ENCODE measurements at places on chromosomes 5 and 9. TPM values are rescaled to one million over a fixed set of nuclear protein-coding genes. Genes with fewer than 3 reads are reported as not detected.

Gene TNC
- total RNA-seq = 0.60 TPM

Gene ADAMTS12
- total RNA-seq = not detected

Gene FAM78A
- total RNA-seq = 52.8 TPM

Gene DMRTA1
- not detected for total RNA-seq

Gene PCDHB2
- not detected for total RNA-seq

Gene APBA1
- 2.4 TPM for total RNA-seq

Gene CCDC187
- not detected for total RNA-seq

Gene COL5A1
- total RNA-seq = not detected

Gene LEAP2
- total RNA-seq = 3.9 TPM

Gene SMIM3
- total RNA-seq = 12.8 TPM

Gene PHAX
- 52.9 TPM for total RNA-seq

Gene TCF7
- 77.2 TPM for total RNA-seq

Gene CCDC152
- total RNA-seq = 4.3 TPM

Gene PFN3
- total RNA-seq = not detected

Gene PCDHGB2
- total RNA-seq = 0.93 TPM

Gene NR4A3
- total RNA-seq = 69.5 TPM

Gene PCDHB11
- not detected for total RNA-seq

Gene HSD17B3
- total RNA-seq = not detected

Gene EIF4EBP3
- 16.1 TPM for total RNA-seq

Gene GDNF
- 0.36 TPM for total RNA-seq
